ENCODE measurements at places on chromosomes 1 and 21. TPM values are rescaled to one million over a fixed set of nuclear protein-coding genes. Genes with fewer than 3 reads are reported as not detected.

DNA sequence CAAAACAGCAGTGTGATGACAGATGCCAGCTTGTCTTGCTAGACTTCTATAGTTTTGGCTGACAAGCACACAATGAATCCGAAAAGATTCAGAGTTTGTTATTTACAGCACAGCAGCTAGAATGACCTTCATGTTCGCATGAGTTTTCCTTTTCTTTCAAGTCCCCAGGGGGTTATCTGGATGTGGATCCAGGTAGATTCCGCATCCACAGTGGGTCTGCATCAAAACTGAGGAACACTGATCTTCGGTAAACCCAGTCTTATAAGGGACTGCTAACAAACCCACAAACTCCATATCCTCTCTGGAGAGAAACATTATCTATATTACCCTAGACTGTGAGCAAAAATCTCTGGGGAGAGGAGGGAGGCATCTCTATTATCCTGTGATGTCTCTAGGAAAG, 69.0 kb upstream of the DEPDC1 start:
- no peak for DNase-seq

PGLYRP4 gene
- not detected for total RNA-seq

TIAM1 gene
- 6.4 TPM for total RNA-seq

GRCh38 chr1:1364266-1364665, 5.9 kb upstream of the MXRA8 start:
- DNase-seq: peak; percentile 40

GRCh38 chr1:71193153-71193552, 112.3 kb upstream of the ZRANB2 start:
- DNase-seq: no peak

- DNase-seq: no peak
These were observed 459.2 kb upstream of the DAB1 start for GRCh38 chr1:57882934-57883641.

ALPL gene
- 1.6 TPM for total RNA-seq

- DNase-seq: no peak
These were observed 2.8 kb downstream of the DDOST start for GRCh38 chr1:20658166-20658915.

GRCh38 chr21:34818662-34819158, 149.9 kb downstream of the CLIC6 start:
- no peak for DNase-seq

GRCh38 chr1:43774359-43774758, 67.0 kb downstream of the ST3GAL3 start:
- no peak for DNase-seq

CAMSAP2 gene
- 9.0 TPM for total RNA-seq

CD58 gene
- 34.1 TPM for total RNA-seq

SAMD11 gene
- 1.6 TPM for total RNA-seq

- no peak for DNase-seq
These were observed 177.6 kb downstream of the RASAL2 start for GRCh38 chr1:178271471-178271870.

- peak; percentile 96 for DNase-seq
These were observed 448 bp upstream of the ASAP3 start for GRCh38 chr1:23484253-23485001.

DNA sequence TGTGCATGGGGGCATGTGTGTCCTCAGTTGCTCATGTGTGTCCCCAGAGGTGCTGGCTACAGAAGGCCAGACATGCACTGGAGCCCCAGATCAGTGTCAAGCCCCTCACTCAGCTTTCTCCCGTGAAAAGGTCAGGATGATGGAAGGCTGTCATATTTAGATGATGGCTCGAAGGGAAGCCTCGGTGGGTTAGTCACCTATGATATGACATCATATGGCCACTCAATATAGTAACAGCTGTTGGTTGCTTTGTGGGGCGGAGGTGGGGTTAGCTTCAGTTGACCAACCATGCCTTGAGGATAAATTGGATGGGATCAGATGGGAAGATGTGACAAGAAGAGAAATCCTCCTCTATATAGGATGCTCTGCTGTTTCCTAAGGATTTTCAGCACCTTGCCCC, 43.5 kb upstream of the ATF3 start:
- no peak for DNase-seq

DNA sequence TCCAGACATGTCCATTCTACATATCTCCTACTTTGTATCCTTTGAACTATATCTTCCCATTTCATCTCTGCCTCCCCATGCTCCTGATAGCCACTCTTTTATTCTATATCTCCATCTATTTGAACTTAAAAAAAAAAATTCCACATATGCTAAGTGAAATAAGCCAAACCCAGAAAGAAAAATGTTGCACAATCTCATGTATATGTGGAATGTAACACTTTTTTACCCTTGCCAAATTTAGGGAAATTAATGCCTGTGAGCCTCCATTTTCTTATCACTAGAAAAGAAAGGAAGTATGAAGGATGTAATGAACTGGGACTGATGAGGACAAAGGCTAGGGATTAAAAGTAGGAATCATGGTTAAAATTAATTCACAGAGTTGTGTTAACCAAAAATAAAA, 53.5 kb downstream of the RGS13 start:
- DNase-seq: no peak

LCK gene
- 2.0 TPM for total RNA-seq

GRCh38 chr1:182113879-182114626, 52.5 kb upstream of the ZNF648 start:
- no peak for DNase-seq

PRDM16 gene
- total RNA-seq: 1.2 TPM

DNA sequence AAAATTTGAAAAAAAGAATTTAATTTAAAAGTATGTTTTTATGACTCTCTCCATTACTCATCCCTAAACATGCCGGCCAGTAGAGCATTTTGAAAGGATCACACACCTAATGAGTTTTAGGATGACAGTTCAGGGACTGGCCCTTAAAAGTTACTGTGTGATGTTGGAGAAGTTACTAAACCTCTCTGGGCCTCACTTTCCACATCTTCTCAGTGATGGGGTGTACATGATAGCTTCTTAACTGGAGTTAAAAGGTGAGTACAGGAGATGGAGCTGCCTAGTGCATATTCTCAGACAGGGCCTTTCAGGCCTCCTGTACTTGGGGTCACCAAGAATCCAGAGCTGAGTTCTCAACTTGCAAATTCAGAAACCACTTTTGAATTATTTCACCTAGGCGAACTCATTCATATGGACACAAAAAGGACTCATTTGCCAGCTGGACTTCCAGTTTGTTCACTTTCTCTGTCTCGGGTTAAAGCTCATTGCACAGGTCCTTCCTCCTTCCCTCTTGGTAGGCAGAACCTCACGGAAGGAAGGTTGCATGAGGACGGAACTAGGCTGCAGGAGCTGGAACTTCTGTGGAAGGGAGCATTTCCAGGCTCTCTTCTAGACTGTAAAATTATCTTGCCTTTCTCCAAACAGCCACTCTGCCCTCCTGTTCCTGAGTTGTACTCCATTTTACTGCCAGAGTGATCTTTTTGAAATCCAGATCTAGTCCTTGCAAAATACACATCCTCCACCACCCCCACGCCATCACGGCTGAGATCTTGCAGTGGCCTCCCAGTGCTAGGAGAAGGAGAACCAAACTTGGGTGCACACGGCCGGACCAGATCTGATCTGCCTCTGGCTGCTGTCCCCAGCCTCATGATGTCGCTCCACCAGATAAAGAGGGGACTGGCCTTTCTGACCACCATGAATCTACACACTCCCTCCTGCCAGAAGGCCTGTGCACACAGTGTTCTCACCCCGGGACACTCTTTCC, 4.3 kb upstream of the SLC30A1 start:
- no peak for DNase-seq

Data from left colon (tissue), 2 donors.